Activated CD4-positive, alpha-beta memory T cell treated with anti-CD3 and anti-CD28 coated beads, Interleukin-2, amount 10 ng/mL, durations not matched to agents 7 days and 5 days (primary cell): ENCODE measurements at places on chromosomes 2 and 18.

DNA sequence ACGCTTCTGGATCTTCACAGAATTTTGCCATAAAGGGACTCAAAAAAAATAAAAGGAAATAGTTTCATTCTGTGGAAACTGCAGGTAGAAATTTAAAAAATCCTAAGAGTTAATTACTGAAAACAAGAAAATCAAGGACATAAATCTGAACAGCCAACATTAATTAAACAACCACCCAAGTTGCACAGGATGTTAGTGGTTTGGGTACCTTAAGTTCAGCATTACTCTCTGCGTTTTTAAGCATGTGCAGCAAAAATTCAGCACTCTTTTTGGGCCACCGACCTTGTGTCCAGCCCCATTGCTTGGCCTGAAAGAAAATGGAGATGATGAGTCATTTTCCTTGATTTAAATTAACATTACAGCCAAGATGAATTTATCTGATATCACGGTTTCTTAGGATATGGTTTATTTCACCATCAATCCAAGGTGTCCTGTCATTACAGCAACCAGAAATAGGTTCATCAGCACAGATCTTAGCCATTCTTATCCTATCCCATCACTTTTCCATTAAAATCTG, 3.3 kb upstream of the C18orf32 start:
- DNase-seq, result no peak

DNA sequence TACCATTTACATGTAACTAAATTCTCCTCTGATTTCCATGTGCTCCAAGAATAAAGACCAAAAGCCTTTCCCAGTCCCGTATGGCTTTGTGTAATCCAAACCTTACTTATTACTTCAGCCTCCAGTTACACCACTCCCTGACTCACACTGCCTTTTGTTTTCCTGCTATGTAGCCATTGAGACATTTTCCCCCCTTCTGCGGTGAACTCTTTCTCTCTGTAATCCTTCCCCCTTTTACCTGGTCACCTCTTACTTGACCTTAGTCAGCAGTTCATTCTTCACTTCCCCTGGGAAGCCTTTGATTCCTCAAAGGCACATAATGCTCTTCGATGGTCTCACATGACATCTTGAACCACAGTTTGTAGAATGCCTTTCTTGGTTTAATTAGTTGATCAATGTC, 256.0 kb upstream of the FANCL start:
- DNase-seq, result no peak

GRCh38 chr18:62329691-62330454, 4.8 kb downstream of the TNFRSF11A start:
- DNase-seq, result peak; percentile 65

GRCh38 chr2:96264086-96264485, 1.7 kb downstream of the TMEM127 start:
- no peak for DNase-seq

GRCh38 chr2:25381502-25381901, 39.8 kb upstream of the DNMT3A start:
- peak; percentile 11 for DNase-seq
